ENCODE measurements at places on chromosomes 2 and 18.

GRCh38 chr2:119004602-119005001 lies 62.6 kb downstream of the MARCO start:
- DNase-seq: no peak

GRCh38 chr2:86251840-86252266 lies 52.6 kb downstream of the MRPL35 start:
- DNase-seq: no peak

- DNase-seq: no peak
Measured at GRCh38 chr18:64707052-64707451, 558.2 kb upstream of the LINC00305 start.

- no peak for DNase-seq
Measured at GRCh38 chr18:79677221-79677620, 2.4 kb upstream of the CTDP1 start.

DNA sequence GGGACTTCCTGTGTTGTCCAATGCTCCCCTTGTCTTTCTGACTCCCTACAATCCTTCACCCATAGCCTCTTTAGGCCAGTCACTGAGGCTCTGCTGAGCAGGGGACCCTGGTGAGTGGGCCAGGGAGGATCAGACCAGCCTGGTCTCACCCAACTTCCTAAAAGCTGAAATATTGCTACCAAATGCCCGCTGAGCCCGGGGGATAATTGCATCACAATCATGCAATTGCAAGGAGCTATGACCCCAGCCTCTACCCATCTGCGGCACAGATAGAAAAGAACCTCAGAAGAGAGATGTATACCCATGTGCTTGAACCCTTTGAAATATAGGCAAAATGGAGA lies 3.7 kb upstream of the SP100 start:
- no peak for DNase-seq

GRCh38 chr18:57666818-57667497 lies 45.3 kb upstream of the NARS1 start:
- DNase-seq: no peak

GRCh38 chr18:6088432-6088831 lies 193.1 kb upstream of the TMEM200C start:
- DNase-seq: no peak

DNA sequence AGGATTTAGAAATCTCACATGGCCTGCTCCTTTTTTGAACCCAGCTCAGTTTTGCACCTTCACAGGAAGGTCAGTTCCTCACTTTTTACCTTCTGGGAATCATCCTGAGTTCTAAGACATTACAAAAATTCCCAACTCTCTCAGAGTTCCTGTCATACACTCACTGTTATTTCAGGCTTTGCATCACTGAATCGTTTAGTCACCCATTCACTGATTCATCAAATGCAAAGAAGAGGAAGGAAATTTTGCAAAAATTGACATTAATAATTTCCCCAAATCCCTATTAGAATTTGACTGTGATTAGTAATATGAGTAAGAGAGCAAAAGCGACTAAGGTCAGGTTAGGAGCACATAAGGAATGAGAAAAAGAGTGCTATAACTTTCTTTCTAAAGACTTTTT lies 197.5 kb downstream of the PDE1A start:
- no peak for DNase-seq

GRCh38 chr18:13436576-13436975 lies 218.0 kb downstream of the LDLRAD4 start:
- no peak for DNase-seq

- DNase-seq: no peak
Measured at GRCh38 chr2:241135737-241136136, 13.5 kb downstream of the PASK start.

- no peak for DNase-seq
Measured at GRCh38 chr2:20986024-20986939, 57.6 kb downstream of the APOB start.

GRCh38 chr2:237815637-237816036 lies 17.1 kb downstream of the RBM44 start:
- DNase-seq: no peak

GRCh38 chr2:159129824-159130223 lies 156.7 kb downstream of the WDSUB1 start:
- peak; percentile 7 for DNase-seq

DNA sequence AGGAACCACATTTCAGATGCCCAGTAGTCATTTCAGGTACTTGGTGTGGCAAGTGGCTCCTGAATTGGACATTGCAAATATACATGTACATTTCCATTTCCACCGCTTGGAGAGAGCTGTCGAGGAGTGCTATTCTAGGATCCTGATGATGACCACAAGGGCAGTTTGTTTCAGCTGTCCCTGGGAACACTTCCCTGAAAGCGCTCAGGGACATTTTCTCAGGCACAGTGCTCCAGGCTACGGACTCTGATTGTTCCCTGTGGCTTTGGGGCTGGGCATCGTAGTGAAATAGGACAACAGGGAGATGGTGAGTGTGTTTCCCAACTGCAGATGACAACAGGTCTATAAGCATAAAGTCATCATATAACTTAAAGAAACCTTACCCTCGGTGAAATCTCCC lies 3.1 kb downstream of the DBI start:
- DNase-seq: no peak

- DNase-seq: no peak
Measured at GRCh38 chr2:123693836-123694235, 331.3 kb upstream of the CNTNAP5 start.

DNA sequence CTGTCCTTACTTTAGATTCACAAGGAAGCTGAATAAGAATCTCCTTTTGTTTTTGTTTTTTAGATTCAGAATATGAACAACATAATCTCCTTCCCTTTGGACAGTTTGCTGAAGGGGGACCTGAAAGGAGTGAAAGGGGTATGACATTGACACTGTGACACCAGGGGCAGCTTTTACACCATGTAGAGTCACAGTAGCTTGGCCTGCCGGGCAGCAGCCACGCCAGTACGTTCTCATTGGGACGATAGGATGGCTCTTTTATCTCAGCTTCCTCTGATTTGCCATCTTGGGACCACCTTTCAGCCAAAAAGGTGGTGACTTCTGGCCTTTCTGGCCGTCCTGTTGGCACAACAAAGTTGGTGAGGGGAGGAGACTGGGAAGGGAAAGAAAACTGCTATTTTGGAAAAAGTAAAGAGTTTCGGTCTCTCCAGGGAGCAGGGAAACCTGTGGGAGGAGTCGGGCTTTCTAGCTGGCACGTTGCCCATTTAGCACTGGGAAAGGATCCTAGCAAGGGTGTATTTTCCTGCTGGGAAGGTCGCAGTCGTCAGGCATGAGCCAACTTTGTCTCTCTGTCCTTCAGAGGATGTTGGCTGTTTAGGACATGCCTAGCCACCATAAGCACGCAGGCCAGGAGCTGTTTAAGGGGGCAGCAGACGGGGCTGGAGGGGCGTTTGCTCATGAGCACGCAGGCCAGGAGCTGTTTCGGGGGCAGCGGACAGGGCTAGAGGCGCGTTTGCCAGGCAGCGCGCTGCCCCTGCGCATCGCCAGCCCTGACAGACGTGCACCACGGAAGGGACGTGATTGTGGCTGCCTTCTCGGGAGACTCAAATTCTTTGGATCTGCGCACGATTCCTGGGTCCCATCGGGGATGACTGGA lies 104.6 kb downstream of the ITGB1BP1 start:
- DNase-seq: no peak

All from DMS 273 treated with DMSO at 0.1 percent for 48 hours (cell line).